Stimulated activated CD4-positive, alpha-beta T cell treated with anti-CD3 and anti-CD28 coated beads, Interleukin-2, amount 100 ng/mL, for 24 hours (primary cell): ENCODE measurements at places on chromosomes 13 and 19.

- DNase-seq, result no peak
Measured at GRCh38 chr19:5667751-5668271, 12.5 kb downstream of the MICOS13 start.

- DNase-seq, result no peak
Measured at GRCh38 chr19:2977746-2978138, 378 bp downstream of the TLE6 start.

DNA sequence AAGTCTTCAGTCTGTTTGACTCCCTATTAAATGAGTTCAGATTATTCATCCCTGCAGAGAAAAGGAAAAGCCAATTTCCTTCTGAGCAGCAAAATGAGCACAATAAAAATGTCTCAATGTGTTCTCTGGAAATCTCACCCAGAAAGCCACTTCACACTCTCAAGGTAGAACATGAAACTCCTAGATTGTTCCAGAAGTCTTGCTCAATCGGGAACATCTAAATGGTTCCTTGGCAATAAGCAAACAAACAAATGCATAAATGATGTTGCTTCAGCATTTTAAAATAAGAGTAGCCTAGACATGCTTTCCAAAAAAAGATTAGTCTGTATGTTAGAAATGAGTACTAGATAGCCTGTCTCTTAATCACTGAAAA, 59.7 kb upstream of the TNFRSF19 start:
- no peak for DNase-seq

DNA sequence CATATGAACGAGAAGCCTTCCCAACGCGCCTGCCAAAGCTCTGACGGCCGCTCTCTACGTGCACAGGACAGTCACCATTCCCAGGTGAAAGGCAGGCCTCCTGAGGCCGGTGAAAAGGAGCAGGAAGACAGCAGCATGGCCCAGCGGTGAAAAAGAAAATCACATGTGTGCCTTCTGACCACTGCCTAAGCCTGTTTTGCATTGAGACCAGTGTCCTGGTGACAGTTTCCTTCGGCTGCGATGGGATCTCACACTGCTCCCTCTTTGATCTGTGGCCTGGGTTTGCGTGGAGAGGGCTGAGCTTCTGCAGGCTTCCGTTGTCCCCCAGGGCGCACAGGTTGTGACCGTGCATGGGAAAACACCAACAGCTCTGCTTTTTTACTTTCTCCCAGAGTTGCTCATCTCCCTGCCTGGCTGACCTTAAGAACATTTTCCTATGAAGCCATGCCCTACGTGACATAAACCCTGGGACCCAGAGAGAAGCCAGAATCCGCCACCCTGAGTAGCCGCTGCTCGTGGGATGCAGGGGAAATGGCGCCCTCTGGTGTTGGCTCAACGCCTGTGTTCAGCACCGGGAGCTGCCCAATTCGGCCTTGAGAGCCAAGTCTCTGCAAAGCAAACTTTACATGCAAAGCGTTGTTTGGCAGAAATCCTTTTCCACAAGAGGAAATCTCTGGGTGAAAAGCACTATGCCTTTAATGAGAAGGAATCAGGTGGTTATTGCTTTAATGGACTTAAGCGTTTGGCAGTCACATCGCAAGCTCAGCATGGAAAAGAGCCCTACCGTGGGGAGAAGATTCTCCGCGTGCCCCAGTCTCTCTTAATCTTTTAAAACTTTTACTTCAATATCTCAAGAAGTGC, 112.2 kb upstream of the GPR12 start:
- peak; percentile 44 for DNase-seq

GRCh38 chr13:87810920-87811344, 139.8 kb downstream of the SLITRK5 start:
- no peak for DNase-seq

GRCh38 chr13:20159646-20160305, 1.1 kb downstream of the GJA3 start:
- DNase-seq, result no peak

DNA sequence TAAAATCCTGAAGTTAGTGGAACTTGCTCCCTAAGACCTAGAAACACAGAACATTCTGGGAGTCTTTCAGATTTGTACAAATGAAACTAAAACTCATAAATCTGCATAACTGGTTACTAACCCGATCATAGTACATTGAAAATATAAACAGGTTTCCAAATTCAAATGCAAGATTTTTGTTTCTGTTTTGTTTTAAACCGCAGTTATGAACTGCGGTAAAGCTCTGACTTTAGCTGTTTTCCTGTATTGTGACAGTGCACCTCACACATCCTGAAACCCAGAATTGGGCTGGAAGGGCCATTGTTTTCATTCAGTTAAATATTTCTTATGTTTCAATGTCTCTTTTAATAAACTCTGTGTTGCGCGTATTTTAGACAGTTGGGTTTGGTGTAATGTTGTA, 204.7 kb downstream of the SHISA2 start:
- no peak for DNase-seq

GRCh38 chr19:11064831-11065303, 24.4 kb upstream of the LDLR start:
- DNase-seq, result no peak

GRCh38 chr13:111506125-111506524, 185.7 kb downstream of the TEX29 start:
- DNase-seq, result no peak

DNA sequence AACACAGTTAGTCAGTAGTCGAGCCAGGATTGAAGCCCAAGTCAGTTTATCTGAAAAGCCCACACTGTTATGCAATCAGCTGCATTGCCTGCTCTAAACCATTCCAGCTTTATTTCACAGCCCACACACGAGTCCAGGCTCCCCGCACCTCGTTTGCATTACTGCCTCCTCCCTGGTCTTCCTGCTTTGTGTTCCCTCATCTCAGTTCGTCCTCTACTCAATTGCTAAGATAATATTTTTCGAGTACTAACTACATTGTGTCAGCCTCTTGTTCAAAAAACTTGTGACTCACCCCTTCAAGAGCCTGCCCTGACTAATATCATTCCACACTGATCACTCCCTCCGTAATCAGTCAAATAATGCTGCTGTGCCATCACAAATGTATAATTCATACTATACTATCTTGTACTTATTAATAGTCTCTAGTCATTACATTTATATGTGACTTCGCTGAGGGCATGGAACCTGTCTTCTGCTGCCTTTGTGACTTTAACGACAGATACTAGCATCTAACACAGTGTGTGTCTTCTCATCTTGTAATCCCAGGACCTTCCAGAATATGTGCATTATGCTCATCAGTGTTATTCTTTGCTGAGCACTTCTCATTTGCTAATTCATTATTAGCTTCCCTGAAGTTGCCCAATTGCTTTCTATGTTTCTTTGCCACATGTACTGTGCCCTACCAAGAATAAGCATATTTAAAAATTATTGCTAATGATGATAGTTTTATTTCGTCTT, 26.2 kb upstream of the WDFY2 start:
- no peak for DNase-seq

DNA sequence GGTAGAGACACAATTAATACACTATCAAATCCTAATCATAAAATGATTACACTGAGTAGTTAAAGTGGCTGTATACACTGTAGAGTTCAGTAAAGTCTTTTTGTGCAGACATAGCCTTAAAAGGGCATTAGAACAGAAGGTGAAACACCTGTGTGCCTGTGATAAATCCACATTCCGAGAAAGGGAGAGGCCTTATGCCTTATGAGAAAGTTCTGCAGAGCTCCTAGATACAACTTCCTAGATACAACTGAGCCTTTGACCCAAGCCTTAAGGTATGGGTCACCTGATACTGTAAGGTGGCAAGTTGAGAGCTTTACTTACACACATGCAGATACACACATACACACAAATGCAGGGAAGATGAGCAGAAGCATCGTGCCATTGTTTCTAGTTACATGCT, 6.3 kb downstream of the SERP2 start:
- no peak for DNase-seq

DNA sequence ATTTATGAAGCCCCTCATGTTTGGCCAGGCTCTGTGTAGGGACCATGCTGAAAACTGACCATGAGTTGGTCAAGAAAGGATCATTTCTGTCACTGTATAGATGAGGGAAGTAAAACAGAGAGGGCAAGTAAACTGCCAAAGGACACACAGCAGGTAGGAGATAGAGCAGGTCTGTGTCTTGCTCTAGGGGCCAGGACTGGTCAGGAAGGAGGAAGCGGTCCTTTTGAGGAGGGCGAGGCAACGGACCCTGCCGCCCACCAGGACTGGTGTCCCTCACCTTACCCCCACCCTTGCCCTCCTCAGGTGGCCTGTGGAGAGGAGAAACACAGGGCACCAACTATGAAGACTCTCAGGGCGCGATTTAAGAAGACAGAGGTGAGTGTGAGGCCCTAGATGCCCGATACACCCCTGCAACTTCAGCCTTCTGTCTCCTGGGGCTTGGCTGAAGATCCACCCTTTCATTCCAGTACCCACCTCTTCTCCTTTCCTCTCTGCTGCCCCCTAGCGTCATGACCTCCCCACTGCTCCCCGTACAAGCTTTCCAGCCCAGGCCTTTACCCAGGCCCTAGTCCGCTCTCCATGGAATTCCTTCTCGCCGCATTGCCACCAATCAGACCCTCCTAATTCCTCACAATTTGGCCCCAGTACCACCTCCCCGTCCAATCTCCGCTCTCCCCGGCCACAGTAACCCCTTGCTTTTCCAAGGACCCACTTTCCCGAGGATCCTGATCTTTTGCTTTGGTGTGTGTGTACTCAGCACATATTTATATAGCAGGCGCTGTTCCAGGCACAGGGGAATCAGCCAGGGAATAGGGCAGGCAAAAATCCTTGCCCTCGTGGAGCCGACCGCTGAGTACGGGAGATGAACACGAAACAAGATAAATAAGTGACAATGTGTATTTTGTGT, 3.9 kb downstream of the ANKRD24 start:
- peak; percentile 87 for DNase-seq

DNA sequence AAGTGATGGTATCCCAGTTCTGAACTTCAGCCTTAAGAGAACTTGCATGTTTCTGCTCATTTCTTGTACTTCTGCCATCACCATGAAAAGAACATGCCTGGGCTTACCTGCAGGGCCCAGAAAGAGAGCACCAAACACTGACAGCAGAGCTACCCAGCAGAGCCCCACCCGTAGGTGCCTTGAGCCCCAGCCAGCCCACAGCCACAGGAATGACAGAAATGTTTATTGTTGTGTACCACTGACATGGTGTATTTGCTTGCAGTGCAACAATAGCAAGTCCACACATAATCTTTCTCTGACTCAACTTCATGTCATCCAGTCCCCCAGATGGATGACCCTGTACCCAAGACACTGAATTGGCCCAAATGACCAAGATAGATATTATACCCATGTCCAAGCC, 195.2 kb downstream of the TSHZ3 start:
- DNase-seq, result no peak

- DNase-seq, result no peak
Measured at GRCh38 chr13:77563111-77563510, 27.6 kb downstream of the SCEL start.

DNA sequence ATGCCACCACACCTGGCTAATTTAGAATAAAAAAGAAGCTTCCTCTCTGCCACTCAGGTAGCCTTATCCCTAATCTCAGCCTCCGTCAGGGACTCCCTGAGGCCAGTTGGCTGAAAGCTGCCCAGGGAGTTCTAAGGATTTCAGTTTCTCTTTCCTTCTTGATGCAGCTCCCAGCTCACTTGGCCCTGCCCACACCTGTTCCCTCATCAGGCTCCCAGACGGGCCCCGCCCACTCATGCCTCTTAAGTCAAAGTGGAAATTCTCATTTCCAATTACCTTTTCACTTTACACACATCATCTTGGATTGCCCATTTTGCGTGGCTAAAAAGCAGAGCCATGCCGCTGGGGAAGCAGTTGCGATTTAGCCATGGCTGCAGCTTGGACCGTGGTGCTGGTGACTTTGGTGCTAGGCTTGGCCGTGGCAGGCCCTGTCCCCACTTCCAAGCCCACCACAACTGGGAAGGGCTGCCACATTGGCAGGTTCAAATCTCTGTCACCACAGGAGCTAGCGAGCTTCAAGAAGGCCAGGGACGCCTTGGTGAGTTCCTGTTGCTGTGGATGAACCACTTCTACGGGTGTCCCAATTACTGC, at the start of gene IFNL1:
Gene IFNL1 (plus strand): TSS at position 353 of the 591 bp plus-strand sequence. CDS start 15 bp downstream, at position 368.
- DNase-seq, result no peak

- DNase-seq, result no peak
Measured at GRCh38 chr19:11420429-11421370, 1.6 kb upstream of the RGL3 start.

DNA sequence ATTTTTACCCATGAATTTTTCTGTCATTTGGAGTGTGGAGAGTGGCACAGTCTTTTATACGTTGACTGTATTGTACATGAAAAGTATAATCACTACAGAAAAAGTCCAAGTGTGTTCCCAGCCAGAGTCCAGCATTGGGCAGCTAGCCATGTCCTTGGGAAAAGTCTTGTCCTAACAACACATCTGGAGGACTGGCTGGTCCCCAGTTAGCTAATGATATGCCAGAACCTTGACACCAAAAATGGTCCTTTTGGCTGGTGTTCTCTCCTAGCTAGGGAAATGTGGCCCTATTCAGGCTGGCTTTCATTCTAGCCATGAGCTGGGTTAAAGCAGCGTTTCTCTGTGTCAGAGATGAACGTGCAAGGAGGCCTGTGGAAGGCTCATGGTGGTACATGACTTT, 98.9 kb downstream of the ESD start:
- DNase-seq, result no peak

GRCh38 chr19:55012306-55012705, 25.8 kb downstream of the GP6 start:
- no peak for DNase-seq

DNA sequence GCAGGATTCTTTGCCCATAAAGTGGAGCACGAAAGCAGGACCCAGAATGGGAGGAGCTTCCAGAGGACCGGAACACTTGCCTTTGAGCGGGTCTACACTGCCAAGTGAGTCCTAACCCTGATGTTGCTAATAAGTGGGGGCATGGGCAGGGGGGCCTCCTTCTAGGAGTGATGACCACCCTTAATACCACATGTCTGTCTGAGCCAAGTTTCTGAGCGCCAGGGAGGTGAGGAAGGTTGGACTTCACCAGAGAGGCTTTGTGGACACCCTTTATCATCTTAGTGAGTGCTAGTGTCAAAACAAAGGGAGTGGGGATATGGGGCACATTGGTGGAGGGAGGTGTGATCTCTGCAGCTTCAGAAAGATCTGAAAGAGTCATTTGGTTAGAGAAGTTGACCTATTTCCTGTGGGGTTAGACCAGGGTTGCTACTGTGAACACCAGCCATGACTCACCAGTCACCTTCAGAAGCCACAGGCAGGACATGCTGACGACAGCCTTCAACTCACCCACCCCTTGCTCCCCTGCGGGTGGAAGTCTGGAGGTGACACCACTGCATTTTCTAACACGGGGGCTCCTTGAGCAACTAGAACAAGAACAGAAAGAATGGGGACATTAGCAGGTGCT, 8.8 kb downstream of the ALOX5AP start:
- peak; percentile 82 for DNase-seq

DNA sequence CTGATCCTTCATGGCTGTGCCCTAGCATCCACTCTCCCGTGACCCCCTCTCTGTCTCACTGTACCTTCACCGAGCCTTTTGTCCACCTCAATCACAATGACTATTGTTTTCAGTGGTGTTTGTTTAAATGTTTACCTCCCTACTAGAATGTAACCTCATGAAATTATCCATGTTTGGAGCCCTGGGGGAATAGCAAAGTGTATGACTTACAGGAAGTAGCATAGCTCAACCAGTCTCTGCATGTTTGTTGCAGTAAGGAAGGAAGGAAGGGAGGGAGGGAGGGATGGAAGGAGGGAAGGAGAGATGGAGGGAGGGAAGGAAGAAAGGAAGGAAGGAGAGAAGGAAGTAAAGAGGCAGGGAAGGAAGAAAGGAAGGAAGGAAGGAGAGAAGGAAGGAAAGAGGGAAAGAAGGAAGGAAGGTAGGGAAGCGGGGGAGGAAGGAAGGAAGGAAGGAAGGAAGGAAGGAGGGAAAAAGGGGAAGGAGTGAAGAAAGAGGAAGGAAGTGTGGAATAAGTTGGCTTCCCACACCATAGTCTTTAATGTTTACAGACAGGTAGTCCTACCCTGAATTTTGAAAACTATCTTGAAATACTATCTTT, 421.4 kb downstream of the COG6 start:
- DNase-seq, result no peak
